NCI-H460 (cell line): ENCODE measurements at places on chromosomes 6 and 20.

GRCh38 chr20:32396646-32397160, 38.6 kb downstream of the ASXL1 start:
- no peak for DNase-seq

- no peak for DNase-seq
These were observed 117.0 kb downstream of the PHACTR3 start for GRCh38 chr20:59721386-59721785.

GRCh38 chr6:7424967-7425807, 35.6 kb downstream of the RIOK1 start:
- DNase-seq: peak; percentile 16

DNA sequence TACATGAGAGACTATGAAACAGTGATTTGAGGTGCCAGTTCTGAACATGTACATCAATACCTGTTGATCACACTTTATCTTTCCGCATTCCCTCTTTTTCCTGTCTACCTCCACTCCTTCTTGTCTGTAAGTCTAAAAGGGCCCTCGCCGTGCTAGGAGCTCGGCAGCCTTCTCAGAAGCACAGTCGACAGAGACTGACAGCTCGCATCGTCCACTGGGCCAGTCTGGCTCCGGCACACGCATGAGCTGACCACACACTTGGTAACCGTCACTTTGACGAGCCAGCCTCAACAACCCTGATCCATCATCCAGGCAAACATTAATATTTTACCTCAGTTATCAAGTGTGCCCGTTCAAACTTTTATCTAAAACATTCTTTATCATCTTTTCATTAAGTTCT, 265.3 kb downstream of the TFAP2A start:
- no peak for DNase-seq

DNA sequence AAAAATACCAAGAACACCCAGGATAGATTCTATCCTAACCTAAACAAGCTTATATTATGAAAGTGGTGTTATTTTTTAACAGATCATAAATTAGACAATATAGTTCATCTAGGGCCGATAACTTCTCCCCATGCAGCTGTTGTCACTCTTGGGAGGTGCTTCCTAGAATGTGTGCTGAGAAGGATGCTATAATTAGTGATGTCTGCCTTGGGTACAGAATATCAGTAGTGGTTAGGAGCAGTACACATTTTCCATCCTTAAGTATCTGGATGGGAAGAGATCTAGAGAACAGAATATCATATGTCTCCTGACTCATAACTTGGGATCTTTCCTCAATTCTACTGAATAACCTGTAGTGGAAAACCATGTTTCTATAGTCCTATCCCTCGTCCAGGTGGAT, 214.5 kb downstream of the BCKDHB start:
- DNase-seq: no peak

- no peak for DNase-seq
These were observed 26.4 kb downstream of the ANKRD60 start for GRCh38 chr20:58202044-58202443.

DNA sequence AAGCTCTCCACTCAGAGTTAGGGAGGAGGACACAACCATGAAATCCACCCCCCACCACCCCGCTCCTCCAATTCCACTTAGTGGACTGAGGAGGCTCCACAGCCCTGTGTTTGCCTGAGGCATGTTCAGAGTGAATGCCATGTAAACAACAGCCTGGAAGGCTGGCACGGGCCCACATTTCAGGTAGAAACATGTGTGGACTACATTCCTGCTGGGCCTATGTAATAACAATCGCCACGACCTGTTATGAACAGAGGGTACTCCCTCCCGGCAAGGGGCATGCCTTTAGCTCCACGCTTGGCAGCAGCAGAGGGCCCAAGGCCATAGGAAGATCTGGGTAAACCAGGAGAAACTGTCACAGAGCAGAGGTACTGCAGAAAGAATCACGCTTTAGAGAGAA, 65.5 kb downstream of the ISM1 start:
- DNase-seq: no peak

GRCh38 chr20:710780-711450, 35.3 kb upstream of the SCRT2 start:
- no peak for DNase-seq
